T-cell (primary cell): ENCODE measurements at places on chromosomes 3 and 15. TPM values are rescaled to one million over a fixed set of nuclear protein-coding genes. Genes with fewer than 3 reads are reported as not detected.

The IRAK2 gene
- total RNA-seq = 3.3 TPM

The POLQ gene
- total RNA-seq = 0.23 TPM

The TTBK2 gene
- 26.2 TPM for total RNA-seq

The PP2D1 gene
- total RNA-seq = not detected

The PRC1 gene
- total RNA-seq = 6.8 TPM

The ADGRG7 gene
- total RNA-seq = not detected

The CDAN1 gene
- 45.7 TPM for total RNA-seq

The GPR156 gene
- total RNA-seq = not detected

The PLXND1 gene
- total RNA-seq = 46.1 TPM

The ANKRD34C gene
- total RNA-seq = not detected

The ECE2 gene
- total RNA-seq = not detected

The CLEC3B gene
- 0.65 TPM for total RNA-seq

The CAND2 gene
- total RNA-seq = 3.2 TPM
